Inflammatory macrophage treated with lipopolysaccharide for 4 hours (primary cell): ENCODE measurements at places on chromosomes 4 and X.

DNA sequence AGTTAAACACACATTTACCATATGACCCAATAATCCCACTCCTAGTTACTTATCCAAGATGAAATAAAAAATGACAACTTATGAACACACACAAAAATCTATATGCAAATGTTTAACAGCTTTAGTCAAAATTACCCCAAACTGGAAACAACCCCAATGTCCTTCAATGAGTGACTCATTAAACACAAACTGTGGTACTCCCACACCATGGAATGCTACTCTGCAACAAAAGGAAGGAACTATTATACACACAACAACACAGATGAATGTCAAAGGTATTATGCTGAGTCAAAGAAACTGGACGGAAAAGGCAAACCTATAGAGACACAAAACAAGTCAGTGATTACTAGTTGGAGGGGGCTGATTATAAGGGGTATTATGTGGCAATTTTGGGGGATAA is 40.5 kb downstream of the MED14 start:
- DNase-seq: peak; percentile 3

DNA sequence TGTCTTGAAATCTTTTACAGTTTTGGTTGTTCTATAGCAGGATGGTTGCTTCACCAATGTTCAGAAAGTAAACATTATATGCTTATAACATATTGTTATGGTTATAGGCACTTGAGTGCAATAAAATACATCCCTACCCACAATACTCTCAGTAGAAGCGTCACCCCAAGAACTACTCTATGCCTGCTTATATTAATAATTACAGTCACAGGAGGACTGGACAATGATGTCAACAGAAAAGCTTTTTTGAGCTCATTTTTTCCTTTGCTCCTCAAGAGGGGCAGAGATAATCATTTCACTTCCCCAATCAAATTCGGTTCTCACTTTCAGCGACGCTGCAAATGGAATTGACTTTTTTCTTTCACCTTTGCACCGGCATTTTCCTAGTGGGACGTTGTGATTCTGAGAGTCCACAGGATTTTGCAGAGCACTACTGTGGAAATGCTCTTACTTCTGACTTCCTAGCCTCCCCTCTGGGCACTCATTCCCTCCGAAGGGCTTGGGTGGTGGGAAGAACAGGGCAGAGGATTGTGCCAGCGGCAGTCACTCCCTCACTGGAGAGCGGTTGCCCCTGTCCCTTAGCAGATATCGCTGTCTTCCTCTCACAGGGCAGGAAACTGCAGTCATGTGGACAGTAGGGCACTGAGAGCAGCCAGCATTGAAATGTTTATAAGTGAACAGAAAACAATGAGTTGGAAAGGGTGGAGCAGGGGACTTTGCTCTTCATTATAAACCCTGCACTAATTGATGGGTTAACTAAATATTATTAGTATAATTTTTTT is 24.9 kb upstream of the SGMS2 start:
- DNase-seq: peak; percentile 52

- no peak for DNase-seq
Measured at GRCh38 chr4:180810581-180810980, 1432.6 kb upstream of the TENM3 start.

GRCh38 chr4:101282076-101282844 is 65.1 kb downstream of the PPP3CA start:
- DNase-seq: peak; percentile 68

- no peak for DNase-seq
Measured at GRCh38 chr4:140309124-140309870, 64.1 kb upstream of the SCOC start.

GRCh38 chr4:7967501-7968261 is 28.0 kb upstream of the AFAP1 start:
- DNase-seq: no peak
